ENCODE measurements at places on chromosomes 7 and 10.

DNA sequence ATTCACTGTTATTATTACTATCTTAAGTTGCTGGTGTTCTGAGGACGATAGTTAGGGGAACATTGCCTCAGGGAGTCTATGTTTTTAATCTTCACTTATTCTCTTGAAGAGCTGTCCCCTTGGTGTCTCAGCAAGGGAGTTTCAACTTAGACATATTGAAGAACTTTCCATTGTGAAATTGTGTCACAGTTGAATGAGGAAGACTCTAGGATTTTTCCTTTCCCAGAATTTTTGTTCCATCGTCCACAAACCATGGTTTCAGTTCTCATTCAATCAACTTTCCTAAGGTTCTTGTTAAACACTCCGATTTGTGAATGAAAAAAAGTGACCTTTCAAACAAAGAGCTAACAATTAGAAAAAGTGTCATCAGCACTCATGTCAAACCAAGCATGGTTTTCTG lies 128.3 kb downstream of the GATA3 start:
- no peak for DNase-seq

DNA sequence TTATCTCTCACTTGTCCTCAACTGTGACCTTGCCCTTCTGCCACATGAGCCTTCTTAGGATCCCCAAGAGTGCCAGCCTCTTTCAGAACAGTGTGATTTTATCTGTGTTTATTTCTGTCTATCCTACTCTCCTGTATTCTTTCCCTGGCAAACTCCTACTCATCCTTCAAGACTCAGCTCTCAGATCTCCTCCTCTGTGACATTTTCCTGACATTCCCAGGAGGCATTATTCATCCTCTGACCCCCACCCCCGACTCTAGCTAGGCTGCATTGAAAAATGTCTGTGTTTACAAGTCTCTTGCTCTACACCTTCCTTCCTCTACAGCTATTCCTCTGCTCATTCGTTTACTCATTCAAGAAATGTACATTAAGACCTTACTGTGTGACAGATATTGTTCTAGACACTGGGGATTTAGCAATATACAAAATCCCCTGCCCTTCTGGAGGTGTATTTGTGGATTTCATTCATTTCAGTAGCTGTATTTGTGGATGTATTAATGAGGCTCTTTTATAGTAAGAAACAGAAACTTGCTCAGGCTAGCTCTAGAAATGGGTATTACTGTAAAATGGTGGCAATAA lies 61.4 kb upstream of the COMTD1 start:
- DNase-seq, result no peak

DNA sequence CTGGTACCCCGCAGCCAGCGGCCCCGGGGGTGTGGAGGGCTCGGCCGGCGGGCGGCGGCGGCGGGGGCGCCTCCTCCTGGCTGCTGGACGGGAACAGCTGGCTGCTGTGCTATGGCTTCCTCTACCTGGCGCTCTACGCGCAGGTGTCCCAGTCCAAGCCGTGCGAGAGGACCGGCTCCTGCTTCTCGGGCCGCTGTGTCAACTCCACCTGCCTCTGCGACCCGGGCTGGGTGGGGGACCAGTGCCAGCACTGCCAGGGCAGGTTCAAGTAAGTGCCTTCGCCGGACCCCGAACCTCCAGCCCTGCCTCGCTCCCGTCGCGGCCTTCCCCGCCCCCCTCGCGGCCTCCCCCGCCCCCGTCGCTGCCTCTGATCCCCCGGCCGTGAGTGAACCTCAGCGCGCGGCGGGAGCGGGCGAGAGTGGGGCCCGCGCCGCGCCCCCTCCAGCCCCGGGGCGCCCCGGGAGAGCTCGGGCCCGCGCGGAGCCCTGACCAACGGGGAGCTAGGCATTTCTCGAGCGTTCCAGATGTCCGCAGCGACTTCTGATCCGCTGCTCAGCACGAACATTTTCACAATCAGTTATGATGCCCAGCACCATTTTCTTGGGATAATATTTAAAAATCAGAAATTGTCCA lies 727 bp downstream of the ATRNL1 start:
- DNase-seq, result no peak

GRCh38 chr10:123786306-123786705 lies 105.3 kb downstream of the CPXM2 start:
- DNase-seq, result no peak

- DNase-seq, result no peak
Observed at GRCh38 chr10:54800741-54801421, at the start of gene PCDH15. TSS of gene PCDH15 (minus strand) at chr10:54801231. CDS start at chr10:54664262, 136,969 bp downstream.

- DNase-seq, result no peak
Observed at GRCh38 chr7:121271916-121272315, 56.9 kb upstream of the WNT16 start.

DNA sequence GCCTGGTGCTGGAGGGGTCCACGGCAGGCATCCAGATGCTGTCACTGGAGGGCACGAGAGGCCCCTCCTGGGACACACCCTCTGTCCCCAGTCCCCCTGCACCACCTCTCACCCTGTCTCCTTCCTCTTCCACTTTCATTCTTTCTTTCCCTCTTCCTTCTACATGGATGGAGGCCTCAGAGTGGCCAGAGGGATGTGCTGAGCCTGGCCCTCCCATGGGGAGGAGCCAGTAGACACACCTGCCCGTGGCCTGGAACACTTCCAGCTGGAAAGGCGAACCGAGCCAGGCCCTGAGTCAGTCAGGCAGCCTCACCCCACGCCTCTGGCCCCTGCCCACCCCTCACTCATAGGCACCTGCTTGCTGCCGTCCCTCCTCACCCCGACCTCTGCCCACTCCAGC lies 55.9 kb upstream of the MXI1 start:
- DNase-seq, result no peak

- no peak for DNase-seq
Observed at GRCh38 chr10:32446536-32447406, 831 bp downstream of the CCDC7 start.

DNA sequence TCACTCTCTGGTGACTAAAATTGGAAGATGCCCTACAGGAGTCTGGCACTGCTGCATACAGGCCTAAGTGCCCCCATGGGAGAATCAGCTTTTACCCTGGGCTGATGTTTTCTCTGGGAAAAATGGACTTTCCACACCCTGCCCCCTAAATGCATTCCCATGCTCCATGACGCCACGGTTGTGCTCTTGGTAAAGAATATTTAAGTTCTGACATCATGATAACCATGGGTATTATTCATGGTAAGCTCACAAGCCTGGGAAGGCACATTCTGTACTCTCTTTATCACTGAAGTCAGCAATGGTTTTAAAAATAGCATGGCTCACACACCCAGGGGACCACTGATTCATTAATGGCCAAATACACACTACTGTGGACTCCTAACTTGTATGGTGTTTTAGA lies 43.4 kb downstream of the HIPK2 start:
- no peak for DNase-seq

GRCh38 chr7:68840991-68841390 lies 757.3 kb upstream of the AUTS2 start:
- no peak for DNase-seq

- DNase-seq, result no peak
Observed at GRCh38 chr10:114876602-114877300, 55.2 kb downstream of the FHIP2A start.

GRCh38 chr7:93047514-93048099 lies 70.2 kb downstream of the SAMD9 start:
- no peak for DNase-seq

DNA sequence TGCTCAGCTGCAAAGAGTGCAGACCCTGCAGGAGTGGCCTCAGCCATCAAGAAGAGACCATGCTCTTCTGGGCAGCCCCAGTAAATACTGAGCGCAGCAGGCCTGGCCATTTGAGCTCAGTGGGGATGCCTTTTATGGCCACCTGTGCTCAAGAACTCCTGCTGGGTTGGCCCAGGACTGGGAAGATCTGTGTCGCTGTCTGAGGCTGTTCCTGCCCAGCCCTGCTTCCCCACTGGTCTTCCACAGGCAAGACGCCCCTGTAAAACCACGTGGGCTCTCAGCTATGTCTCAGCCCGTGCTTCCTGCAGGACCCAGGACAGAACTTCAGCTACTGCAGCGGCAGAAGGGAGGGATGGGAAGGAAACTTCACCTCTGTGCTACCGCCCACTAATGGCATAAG lies 10.5 kb upstream of the PPIF start:
- DNase-seq, result no peak

- DNase-seq, result no peak
Observed at GRCh38 chr10:75358835-75359421, 42.6 kb downstream of the ZNF503 start.

- no peak for DNase-seq
Observed at GRCh38 chr10:119478111-119478802, 64.3 kb downstream of the RGS10 start.

DNA sequence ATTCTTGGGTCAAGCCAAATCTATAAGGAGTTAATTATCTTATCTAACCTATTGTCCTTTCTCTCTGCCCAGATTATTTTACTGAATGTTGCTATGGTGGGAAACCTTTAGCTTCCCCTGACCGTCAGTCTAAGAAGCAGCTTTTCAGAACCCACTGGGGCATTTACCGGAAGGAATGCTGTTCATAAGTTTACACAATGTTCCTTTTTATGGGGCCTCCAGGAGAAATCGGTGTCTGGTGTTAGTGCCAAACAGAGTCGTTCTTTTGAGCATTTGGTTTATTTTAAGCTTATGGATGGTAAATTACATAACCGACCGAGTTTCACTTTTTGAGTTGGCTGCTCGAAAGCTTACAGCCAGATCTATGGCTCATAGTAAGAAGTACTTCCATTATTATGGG lies 111.9 kb downstream of the CACNB2 start:
- no peak for DNase-seq

- no peak for DNase-seq
Observed at GRCh38 chr7:30879139-30880124, 32.2 kb upstream of the AQP1 start.

- peak; percentile 7 for DNase-seq
Observed at GRCh38 chr7:34991938-34992840, 45.1 kb downstream of the DPY19L1 start.

DNA sequence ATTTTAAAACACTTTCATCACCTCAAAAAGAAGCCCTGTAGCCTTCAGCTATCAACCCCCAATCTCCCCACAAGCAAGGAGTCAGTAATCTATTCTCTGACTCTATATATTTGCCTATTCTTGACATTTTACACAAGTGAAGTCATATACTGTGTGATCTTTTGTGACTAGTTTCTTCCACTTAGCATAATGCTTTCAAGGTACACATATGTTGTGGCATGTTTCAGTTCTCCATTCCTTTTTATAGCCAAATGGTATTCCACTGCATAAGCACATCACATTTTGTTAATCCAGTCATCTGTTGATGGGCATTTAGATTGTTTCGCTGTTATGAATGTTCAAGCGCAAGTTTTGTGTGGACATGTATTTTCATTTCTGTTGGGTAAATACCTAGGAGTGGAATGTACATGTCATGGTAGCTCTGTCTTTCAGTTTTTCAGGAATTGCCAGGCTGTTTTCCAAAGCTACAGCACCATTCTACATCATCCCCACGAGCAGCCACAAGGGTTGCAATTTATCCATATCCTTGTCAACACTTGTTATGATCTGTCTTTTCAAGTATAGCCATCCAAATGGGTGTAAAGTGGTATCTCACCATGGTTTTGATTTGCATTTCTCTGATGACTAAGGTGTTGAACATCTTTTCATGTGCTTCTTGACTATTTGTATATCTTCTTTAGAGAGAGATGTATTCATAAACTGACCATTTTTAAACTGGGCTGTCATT lies 405.6 kb downstream of the KCNMA1 start:
- DNase-seq, result no peak

GRCh38 chr7:72223351-72223750 lies 188.8 kb downstream of the CALN1 start:
- no peak for DNase-seq

DNA sequence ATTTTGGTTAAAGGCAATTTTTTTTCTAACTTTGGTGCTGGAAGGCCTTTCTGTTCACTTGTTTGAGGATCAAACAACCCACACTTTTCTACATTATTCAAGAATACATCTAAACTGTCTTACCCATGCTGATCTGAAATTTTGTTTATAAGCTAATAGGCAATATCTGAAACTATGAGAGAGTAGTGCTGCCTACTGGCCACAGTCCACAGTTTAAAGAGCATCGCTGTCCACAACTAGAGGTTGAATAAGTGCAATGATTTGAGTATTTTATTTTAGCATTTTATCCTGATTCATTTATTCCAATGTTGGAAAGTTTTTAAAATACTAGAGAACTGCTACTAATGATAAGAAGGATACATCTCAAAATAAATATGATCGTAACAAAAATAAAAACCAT lies 306.9 kb downstream of the ELMO1 start:
- DNase-seq, result no peak

DNA sequence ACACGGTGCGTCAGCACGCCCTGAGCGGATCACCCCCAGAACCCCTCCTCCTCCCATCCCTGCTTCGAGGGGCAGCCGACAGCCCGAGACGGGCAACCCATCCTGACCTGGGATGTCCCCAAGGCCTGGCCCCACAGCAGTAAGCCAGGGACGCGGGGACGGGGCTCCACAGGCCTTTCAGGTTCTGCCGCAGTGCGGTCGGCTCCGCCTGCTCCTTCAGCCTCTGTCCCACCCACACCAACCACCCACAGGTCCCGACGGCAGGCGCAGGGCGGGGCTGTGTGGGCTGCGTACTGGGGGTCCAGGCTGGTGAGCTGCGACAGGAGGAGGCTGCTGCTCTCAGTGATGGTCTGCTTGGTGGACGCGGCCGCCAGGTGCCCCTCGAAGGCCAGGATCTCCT lies 16.7 kb downstream of the INTS1 start:
- no peak for DNase-seq

GRCh38 chr7:22851145-22851544 lies 28.5 kb upstream of the TOMM7 start:
- DNase-seq, result no peak

GRCh38 chr7:71633551-71634008 lies 501.6 kb downstream of the GALNT17 start:
- no peak for DNase-seq

- no peak for DNase-seq
Observed at GRCh38 chr7:15470825-15471668, 90.8 kb downstream of the AGMO start.

- DNase-seq, result peak; percentile 79
Observed at GRCh38 chr7:99918959-99919813, at the start of gene TRIM4. TSS of gene TRIM4 (minus strand) at chr7:99919530. CDS start at chr7:99919401, 129 bp downstream.

GRCh38 chr10:71778071-71778825 lies 4.9 kb upstream of the VSIR start:
- DNase-seq, result no peak

DNA sequence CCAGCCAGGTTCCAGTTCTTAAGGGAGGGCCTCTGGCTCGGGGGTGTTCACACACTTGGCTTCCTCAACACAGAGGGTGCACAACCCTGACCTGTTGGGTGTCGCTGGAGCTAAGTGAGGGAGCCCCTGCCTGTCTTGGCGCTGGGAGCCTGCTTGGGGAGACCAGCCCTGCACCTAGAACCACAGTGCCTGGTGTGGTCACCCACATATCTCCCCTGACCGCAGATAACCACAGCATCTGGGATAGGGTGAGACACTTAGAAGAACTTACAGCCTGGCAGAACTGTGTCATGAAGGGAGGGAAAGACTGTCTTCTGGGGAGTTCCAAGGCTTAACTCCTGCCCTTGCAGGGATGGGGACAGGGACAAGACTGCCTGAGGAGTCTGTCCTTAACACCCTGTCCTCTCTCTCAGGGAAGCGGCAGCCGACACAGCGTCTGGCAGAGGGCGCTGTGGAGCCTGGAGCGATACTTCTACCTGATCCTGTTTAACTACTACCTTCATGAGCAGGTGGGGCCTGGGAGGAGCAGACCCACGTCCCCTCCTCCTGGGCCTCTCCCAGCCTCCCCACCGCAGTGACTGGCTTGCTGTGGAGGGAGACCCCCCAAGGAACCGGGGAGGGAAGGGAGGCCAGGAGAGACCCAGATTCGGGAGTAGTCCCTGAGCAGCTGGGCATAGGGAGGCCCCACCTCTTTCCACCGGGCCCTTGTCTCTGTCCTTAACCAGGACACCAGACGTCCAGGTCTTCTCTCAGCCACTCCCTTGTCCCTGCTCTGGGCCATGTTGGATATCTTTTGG lies 59.0 kb downstream of the PALD1 start:
- DNase-seq, result no peak

- no peak for DNase-seq
Observed at GRCh38 chr10:29254123-29255046, 34.5 kb upstream of the LYZL1 start.
